Fibroblast of the aortic adventitia (primary cell): ENCODE measurements at places on chromosomes 16 and 17. TPM values are rescaled to one million over a fixed set of nuclear protein-coding genes. Genes with fewer than 3 reads are reported as not detected.
A peak's percentile ranks its signal among the peaks of the same experiment; 100 is the strongest.

SPNS3 gene
- not detected in 2 replicates for total RNA-seq

TNFAIP1 gene
- total RNA-seq = 10.1 and 23.7 TPM in 2 replicates

TP53TG3C gene
- total RNA-seq = not detected in 2 replicates

DNA sequence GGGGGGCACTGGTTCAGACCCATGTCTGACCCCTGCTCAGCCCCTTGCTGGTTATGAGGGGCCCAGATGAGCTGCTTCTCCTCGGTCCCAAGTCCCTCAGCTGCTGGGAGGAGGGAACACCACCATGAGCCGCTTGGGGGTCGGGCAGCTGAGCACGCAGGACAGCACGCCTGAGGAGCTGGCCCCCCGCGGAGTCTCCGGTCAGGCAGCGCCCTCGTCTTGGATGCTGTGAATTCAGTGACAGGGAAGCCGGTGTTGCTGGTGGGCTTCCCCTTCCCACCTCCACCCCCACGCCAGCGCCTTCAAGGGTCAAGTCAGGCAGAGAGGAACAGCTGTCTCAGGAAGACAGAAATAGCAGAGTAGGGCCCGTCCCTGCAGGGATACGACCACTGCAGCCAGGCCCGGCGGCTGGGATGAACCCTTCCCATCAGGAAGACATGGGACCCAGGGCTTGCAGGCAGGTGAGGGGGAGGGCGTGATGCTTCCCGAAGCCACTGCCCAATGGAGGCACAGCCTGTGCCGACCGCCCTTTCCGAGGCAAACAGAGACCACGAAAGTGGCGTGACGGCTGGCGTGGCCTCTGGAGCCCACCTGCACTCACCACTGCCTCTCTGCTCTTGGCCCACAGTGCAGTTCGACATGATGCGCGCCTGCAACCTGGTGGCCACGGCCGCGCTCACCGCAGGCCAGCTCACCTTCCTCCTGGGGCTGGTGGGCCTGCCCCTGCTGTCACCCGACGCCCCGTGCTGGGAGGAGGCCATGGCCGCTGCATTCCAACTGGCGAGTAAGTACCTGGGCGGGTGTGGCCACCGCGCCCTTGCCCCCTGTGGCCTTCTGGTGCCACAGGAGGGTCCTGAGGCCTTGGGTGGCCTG is 8.1 kb downstream of the TMEM204 start:
- DNase-seq = no peak

DNA sequence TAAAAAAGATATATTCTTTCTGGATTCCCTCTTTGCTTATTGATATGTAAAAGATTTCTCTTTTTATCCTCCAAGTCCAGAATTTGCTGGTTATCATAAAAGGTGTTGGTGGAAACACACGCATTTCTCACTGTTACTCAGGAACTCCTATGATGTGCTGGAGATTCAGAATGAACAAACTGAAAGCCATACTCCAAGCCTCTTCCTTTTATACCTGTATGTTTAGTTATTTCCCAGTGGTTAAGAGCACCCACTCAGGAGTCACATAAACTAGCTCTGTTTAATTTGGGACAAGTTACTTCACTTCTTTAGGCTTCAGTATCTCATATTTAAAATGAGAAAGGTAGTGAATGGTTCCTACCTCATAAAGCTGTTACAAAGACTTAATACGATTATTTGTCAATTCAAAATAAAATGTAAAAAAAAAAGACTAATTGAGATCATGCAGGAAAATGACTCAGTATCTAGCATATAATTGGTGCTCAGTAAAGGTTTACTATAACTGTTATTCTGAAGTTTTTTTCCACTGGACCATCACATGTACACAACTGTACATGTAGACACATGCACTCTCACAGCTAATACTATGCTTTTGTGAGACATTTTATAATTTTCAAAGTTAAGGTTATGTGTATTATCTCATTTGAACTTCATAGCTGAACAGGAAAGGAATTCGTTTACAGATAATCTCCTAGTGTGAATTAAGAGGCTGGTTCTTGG is 47.1 kb downstream of the TNRC6C start:
- DNase-seq = no peak

DNA sequence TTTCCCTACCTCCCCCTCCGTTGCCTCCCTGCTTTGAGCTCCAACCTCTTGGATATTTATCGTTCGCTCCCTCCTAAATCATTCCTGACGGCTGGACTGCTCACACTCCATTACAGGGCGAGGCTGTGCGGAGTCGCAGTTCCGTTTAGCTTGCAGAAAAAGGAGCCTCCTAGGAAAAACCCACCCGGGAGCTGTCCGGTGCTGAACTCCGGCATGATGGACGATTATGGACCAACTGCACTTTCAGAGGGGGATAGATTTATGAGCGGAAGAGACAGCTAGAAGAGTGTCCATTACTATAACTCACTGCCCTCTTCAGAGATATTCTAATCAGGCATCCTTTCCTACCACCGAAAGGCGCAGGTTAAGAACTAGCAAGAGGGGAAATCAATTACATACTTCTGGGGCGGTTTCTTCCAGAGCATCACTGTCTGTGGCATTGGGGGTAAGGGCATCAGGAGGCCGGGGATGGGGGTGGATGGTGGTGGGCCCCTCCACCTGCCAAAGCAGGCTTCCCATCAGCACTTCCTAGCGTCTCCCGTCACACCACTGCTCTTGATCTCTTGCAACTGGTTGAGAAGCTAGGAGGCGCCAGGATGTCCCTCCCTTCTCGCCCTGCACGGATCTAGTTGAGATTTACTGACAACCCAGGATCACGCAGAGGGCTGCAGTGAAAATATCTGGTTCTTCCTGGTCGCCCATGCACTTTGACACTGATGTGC is 251.2 kb downstream of the ENGASE start:
- DNase-seq = peak; percentile 9

- DNase-seq = no peak
Measured at GRCh38 chr16:27978876-27979275, 84.6 kb downstream of the GSG1L start.

DNA sequence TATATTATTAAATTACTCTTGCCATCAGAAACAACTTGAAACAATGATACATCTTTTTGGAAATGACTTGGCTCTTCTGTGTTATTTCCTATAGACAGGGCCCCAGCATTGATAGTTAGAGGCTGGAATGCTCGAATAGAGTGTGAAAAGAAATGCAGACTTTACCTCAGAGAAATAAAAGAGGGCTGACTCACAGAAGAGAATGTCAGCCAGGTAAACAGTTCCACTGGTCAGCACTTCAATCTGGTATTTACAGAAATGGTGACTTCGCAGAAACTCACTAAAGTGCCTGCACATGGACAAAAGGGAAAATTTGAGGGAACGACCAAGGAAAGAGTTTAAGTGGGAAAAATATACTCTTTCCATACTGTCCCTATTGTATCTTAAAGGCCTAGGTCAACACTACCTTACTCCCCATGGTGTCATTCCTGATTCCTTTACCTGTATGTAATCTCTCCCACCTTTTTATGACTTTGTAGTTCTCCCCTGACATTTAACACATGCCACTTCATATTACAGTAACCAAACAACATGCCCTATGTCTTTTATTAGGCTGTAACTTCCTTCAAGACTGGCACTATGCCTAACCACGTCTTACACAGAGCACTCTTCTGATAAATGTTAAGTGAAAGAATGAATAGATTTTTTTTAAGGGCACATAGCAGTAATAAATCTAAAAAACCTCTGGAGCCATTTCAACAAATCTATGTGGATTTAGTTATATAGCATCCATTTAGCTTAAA is 36.7 kb downstream of the AKAP10 start:
- DNase-seq = peak; percentile 74
